Activated CD4-positive, alpha-beta T cell treated with anti-CD3 and anti-CD28 coated beads, Interleukin-2, amount 50 U/mL, for 16 hours (primary cell): ENCODE measurements at places on chromosomes 5 and 9.
A peak's percentile ranks its signal among the peaks of the same experiment; 100 is the strongest.

DNA sequence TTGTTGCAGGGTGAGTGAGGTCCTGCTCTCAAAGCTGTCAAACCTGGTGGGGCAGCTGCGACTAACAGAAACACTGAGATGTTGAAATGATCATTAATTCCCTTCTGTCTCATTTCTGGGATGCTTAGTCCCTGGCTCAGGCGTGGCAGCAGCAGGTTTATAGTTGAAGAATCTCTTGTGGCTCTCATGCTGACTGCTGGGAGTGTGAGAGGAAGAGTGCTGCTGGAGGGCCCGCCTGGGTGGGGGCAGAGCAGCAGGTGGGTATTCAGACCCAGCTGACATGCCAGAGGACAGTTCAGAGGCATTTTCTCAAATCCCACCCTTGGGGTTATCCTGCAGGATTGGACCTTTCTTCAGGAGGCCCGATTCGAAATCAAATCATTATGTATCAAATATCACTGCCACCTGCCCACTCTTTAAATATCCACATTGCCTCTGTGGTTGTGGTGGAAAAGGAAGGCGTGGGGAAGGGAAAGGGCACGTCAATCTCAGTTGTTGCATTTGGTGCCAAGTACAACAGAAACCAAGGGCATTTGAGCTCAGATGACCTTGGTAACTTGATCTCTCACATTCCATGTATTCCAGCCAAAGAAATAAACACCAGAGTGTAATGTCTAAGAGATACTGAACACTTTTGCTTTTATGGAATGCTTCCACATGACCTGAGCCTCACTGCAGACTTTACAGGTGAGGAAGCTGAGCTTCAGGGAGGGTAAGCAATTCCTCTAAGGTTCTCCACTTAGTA is 224.3 kb downstream of the AOPEP start:
- no peak for DNase-seq

GRCh38 chr9:135136991-135137832 is 49.7 kb downstream of the OLFM1 start:
- no peak for DNase-seq

DNA sequence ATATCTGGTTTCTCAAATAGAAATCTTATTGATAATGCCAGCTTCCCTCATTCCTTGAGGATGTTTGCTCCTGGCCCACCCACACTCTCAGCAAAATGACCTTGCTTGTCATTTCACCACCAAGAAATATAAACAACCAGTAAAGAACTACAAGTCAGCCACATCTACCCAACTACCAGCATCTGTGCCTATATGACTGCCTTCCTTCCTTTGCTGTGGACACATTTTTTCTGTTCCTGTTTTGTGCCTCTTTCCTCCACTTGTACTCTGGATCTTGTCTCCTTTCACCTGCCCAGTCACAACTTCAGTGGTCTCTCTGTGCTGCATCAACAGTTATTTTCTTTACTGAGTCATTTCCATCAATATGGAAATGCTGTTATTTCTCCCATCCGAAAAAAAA is 20.3 kb downstream of the KIF2A start:
- DNase-seq = no peak

- no peak for DNase-seq
These were observed 1640.3 kb upstream of the C9orf72 start for GRCh38 chr9:29213417-29214153.

DNA sequence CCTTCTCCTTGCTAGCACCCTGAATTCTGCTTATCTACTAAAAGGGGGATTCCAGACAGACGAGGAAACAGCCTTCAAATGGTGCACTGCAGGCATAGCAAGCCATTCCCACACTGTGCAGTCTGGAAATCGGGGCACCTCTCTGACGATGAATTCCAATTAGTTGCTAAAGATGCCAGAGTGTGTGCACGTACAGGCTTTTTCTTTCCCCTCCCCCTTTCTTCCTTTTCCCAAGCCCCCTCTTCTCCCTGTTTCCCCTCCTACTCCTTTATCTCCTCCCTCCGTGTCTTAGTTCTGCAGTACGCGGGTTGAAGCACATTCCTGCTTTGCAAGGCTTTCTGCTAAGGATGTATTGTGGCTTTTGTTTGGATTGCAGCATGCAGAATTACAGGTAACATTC is at the start of gene GPR21:
Gene GPR21, plus strand, starts transcription at position 316 of the 400 bp plus-strand sequence. CDS start 900 bp downstream, outside the sequence.
- DNase-seq = no peak

DNA sequence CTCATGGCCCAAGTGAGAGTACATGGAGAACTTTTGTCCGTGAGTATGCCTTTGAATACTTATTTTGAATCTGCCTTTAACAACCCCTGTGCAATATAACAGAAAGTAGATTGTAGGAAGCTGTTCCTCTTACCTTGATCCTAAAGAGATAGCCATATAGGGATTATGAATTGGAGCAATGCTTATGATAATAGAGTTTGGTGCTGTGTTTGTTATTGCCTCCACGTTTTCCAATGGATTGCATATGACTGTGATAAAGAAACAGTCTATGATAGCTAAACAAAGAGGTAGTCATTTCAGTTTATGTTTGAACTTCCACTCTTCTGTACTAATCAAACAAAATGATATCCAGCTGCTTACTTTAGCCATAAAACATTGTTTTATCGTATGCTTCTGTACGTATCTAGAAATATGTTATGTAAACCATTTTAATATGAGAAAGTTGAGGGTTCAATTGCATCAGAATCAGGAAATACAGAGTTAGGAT is 199.6 kb upstream of the RGMB start:
- no peak for DNase-seq

- DNase-seq = no peak
These were observed 485 bp upstream of the HABP4 start for GRCh38 chr9:96449523-96449844.

- no peak for DNase-seq
These were observed 14.6 kb downstream of the ARL14EPL start for GRCh38 chr5:116046823-116047222.

DNA sequence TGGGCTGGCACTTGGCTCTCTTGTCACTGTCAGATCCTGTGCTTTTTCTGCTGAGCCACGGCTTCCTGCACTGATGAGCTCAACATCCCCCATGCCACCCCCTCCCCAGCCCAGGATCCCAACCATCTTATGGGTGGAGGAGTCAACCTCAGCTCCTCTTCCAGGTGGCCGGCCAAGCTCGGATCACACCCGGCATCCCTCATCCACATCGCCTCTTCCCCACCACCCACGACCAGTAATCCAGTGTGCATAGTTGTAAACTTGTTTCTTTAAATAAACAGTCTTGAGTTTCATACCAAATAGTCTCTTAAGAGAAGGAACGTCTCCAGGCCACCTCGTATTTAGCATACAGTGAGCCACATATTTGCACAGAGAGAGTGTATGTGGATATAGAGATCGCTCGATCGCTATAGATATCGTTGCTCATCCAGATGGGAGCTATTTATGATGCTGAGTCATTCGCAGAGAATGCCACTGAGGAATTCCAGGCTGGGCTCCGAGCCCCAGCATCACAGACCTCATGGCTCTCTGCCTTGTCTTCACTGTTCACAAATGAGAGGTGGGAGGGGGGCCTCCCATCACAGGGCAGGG is 61.8 kb upstream of the CPLX2 start:
- DNase-seq = no peak

- no peak for DNase-seq
These were observed 2.0 kb downstream of the CLIC3 start for GRCh38 chr9:136994180-136994887.

DNA sequence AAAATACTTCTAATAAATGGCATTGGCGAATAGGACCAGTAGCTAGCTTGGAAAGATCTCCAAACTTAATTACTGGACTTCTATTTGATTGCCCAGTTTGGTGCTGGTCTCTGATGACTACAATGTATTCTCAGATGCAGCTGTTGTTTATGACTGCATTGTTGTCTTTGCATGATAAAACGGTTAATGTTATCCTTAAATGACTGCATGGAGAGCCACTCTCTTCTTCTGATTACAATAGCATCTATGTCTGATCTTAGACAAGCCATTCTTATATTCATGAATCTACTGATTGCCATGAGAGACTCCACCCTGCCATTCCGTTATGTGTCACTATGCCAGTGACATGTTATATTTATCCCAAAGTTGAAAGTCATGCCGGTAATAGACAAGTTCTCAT is 42.9 kb upstream of the ERBIN start:
- DNase-seq = no peak

DNA sequence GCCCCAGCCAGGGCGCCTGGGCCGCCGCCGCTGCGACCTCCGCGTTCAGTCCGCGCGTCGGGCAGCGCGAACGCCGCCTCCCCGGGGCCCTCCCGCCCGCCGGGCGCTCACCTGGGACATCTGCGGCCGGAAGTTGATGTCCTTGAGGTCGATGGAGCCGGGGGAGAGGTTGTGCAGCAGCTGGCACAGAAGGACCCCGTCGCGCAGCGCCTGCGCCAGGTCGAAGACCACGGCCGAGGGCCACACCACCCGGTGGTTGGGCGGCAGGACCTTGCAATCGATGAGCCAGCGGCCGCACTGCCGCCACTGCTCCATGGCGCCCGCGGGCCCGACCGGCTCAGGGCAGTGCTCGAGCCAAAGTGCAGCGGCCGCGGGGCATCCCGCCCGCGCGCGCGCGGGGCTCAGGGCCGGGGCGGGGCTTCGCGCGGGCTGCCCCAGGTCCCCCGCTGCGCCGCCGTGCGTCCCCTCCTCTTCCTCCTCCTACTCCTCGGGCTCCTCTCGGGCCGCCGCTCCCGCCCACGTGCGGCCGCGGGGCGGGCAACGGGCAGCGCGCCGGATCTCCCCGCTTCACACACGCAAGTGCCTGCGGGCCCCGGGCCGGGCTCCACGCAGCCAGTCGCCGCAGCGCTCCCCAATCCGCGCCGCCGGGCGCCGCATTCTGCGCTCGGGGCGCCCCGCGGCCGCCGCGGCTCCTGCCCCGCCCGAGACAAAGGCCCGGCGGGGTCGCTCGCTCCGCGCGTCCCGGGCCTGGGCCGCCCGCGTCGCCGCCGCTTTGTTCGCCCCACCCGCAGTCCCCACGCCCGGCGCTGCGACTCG is at the start of gene VAV2:
Gene VAV2, minus strand, starts transcription at position 361 of the 816 bp plus-strand sequence. Its CDS starts 46 bp downstream, at position 315.
- peak; percentile 43 for DNase-seq

GRCh38 chr9:130276955-130277354 is 11.4 kb downstream of the HMCN2 start:
- DNase-seq = no peak

DNA sequence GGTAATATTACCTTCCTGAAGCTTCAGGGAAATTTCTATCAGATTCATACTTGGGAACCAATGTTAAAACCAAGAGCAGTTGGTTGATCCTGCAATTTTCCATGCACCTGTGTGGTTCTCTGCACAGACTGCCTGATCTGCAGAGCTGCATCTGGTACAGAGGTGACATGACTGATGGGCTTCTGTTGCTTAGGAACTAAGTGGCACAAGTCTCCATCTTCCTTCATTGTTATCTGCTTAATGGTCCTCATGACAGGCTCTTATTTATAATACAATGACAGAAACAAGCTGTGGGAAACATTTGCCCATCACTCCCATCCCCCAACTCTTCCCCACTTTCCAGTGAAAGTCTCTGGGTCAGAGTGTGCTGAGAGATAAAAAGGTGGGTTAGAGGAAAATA is 799.1 kb downstream of the TAF11L14 start:
- no peak for DNase-seq

DNA sequence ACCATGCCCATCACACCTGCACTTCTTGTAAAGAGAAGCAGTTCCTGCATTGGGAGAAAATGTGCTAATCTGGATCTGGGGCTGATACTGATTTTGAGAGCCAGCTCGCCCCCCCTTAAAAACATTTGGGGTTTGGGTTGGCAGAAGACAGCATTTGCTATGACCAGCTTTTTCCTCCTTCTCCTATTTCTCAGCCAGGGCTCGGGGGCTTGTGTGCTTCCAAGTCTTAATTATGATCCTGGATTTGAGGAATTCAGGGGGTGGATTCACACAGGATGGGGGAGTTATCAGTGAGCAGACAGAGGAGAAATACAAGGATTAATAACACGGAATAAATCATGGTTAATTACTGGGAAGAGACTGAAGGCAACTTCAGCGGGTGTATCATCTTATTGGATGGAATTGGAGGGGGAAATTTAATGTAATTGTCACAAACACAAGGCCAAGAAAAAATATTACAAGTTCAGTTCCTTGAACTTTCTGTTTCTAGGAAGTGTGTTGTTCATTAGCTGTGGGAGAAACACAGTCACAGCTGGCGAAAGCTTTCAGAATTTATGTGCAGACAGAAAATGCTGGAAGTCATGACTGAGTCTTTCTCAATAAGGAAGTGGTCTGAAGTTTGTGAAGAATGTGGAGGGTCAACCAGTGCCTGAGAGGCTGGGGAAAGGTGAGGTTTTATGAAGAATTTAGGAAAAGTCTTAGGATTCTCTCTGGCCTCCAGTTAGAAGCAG is 15.3 kb downstream of the C9orf152 start:
- no peak for DNase-seq

DNA sequence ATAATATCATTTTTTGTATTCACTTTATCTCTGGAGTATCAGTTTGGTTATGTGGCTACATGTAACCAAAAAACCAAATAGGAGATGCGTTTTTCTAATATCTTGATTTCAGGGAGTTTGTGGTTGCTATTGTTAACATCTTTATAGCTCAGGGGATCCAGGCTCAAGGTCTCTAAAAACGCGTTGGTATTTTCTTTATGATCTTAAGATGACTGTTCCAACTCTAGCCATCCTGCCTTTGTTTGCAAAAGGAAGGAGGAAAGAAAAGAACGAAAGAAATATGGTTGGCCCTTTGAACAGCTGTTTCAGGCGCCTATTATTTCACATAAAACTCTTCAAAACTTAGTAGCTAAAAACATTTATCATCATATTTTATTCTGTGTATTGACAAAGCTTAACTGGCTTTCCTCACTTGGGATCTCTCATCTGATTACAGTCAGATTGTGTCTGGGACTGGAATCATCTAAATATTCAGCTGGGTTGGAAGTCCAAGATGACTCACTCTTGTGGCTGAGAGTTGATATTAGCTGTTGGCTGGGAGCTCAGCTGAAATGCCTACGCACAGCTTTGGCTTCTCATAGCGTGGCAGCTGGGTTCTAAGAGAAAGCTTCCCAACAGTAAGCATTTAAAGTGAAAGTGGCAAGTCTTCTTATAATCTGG is 60.1 kb downstream of the FAM174A start:
- peak; percentile 4 for DNase-seq

- peak; percentile 81 for DNase-seq
These were observed 96.5 kb upstream of the LMX1B start for GRCh38 chr9:126516936-126517832.

DNA sequence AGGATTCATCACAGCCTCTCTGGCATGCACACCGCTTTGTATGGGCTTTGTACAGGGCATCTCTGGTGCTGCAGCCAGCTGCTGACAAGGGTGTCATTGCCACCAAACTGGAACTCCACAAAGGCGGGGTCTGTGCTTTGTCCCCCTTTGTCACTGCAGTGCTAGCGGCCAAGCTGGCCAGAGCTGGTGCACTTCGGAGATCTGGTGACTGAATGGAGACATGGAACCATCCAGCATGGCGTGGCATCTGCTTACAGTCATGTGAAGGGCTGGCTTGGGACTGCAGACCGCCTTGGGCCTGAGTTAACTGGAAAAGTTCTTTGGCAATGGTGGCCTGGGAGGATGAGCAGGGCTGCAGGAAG is 18.7 kb upstream of the COL5A1 start:
- no peak for DNase-seq

DNA sequence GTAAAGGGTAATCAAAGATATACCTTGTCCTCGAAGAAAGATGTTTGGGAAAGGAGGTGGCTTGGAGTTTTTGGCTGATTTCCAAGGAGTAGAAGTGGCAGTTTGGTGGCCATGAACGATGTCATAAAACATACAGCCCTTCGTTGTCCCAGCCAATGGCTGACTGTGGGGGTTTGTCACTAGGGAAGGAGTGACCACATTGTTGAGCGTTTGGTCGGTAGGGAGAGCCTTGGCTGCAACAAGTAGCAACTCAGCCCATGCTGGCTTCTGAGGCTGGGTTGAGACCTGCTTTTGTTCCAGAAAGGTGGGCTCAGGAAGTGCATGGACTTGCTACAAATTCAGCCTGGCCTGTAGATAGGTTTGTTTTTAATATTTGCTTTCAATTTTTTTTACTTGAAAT is 128.3 kb downstream of the BOD1 start:
- DNase-seq = no peak

GRCh38 chr5:83099445-83099844 is 22.1 kb downstream of the XRCC4 start:
- no peak for DNase-seq
